ENCODE measurements at places on chromosomes 2 and 18.

GRCh38 chr2:106191511-106192016, 2.5 kb downstream of the UXS1 start:
- DNase-seq: no peak

DNA sequence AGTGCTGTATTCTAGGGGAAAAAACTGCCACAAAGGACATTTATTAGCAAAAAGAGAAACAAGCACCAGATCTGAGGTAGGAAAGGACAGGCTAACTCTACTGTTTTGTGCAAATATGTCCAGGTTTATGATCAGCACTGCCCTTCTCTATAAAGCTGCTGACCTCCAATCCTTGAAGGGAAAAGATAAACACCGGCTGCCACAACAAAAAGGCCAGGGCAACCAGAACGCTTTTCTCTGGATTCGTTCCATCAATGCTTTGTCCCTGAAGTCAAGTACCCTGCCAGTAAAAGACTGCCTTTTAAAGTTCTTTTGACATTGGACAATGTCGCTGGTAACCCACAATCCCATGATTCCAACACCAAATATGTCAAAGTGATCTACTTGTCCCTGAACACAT, 21.0 kb downstream of the SMAD2 start:
- DNase-seq: no peak

DNA sequence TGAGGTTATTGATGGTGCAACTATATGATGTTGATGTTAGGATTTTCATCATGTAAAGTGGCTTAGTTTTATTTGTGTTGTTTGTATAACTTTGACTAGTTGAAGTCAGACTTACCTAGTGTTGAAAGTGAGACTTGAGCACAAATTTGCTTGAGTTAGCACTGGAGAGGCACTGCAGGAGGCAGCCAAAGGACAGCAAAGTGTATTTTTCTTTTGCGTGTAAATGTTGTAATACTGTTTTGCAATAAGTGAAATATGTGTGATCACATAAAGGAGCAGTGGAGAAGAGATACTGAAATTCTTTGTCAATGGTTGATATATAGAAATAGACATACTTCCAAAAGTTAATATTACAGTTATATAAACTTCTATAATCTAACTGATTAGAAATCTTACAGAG, 332.0 kb upstream of the RAB12 start:
- no peak for DNase-seq

GRCh38 chr18:80168346-80168745, 59.3 kb downstream of the ADNP2 start:
- no peak for DNase-seq

DNA sequence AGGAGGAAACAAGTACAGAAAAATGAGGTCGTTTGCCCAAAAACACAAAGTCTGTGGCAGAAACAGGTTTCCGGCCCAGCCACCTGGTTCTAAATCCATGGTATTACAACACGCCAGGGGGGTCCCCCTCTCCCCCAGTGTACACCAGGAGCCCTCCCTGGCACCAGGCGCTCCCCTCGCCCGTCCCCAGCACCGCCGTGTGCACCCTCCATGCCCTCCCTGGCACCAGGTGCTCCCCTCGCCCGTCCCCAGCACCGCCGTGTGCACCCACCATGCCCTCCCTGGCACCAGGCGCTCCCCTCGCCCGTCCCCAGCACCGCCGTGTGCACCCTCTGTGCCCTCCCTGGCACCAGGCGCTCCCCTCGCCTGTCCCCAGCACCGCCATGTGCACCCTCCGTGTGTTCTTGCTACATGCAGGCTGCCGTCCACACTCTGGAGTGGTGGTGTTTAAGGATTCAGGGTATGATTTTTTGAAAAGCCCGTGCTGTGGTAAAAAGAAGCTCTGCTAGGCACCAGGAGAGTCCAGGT, 59.8 kb upstream of the NFATC1 start:
- DNase-seq: no peak

- DNase-seq: peak; percentile 89
Observed at GRCh38 chr2:127208313-127208712, 11.8 kb downstream of the CYP27C1 start.

Measured in NCI-H345 (cell line).